Activated naive CD8-positive, alpha-beta T cell treated with anti-CD3 and anti-CD28 coated beads for 36 hours (primary cell): ENCODE measurements at places on chromosomes 2 and 18. TPM values are rescaled to one million over a fixed set of nuclear protein-coding genes. Genes with fewer than 3 reads are reported as not detected.

GRCh38 chr2:46943881-46944798, 28.5 kb upstream of the MCFD2 start:
- peaks cover 38% of the 10 kb centered on the region for H3K36me3 ChIP-seq
- no peaks in the 10 kb centered on the region for H3K27me3 ChIP-seq
- H3K4me1 ChIP-seq: peaks cover 56% of the 10 kb centered on the region
- peak; percentile 76 for DNase-seq
- peak overlapping the region; percentile 100 for H3K4me3 ChIP-seq

DNA sequence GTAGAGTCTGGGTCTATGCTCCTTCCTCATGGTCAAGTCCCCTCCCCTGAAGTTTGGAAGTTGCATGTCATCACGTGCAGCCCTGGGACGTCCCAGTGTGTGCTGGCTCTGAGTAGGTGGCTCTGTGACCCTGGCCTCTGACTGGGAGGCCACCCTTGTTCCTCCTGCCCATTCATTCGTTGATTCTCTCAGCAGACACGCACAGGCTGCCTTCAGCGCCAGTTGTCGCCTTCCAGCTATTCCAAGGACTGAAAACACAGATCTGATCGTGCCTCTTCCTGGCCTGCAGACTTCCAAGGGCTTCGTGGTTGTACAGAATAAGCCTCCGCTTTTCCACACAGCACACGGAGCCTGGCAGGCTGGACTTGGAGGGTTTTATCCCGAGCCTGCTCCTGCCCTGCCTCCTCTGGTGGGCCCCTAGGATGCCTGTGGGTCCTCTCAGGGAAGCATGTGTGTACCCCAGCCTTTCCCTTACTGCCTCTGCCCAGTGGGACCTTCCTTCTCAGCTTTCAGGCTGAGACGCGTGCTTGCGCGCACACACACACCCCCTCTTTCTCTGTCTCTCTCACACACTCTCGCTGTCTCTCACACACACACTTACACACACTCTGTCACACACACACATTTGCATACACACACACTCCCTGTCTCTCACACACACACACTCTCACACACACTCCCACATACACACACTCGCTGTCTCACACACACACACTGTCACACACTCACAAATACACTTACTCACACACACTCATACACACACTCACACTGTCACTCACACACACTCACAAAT, 17.7 kb downstream of the SH3BP4 start:
- H3K4me3 ChIP-seq: no peak overlapping the region
- H3K4me1 ChIP-seq: no peaks in the 10 kb centered on the region
- H3K36me3 ChIP-seq: no peaks in the 10 kb centered on the region
- no peak overlapping the region for H3K27ac ChIP-seq

- no peaks in the 10 kb centered on the region for H3K36me3 ChIP-seq
- no peak overlapping the region for H3K27ac ChIP-seq
- H3K27me3 ChIP-seq: peaks cover 3% of the 10 kb centered on the region
- H3K4me3 ChIP-seq: no peak overlapping the region
Observed at GRCh38 chr2:112006076-112006410, 49.0 kb upstream of the TMEM87B start.

DNA sequence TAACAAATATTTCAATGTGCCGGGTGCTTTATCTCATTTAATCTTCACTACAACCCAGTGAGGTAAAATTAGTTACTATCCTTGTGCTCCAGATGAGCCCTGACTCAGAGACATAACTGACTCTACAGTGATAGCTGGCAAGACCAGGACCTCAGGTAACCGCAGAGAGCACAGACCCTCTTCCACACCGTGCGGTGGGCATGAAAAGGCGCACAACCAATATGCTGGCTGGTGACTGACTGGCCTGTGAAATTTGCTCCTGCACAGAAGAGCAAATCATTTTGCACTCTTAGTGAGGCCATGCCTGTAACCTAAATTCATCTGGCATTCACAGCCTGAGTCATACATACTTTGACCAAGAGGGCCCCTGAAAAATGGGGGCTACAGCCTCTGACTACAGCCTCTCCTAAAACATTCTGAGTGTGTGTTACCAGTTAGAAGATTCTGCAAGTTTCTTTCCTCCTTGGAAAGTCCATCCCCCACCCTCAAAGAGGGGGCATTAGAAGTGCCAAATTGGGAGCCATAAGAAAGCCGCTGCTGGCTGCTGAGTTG, 22.4 kb upstream of the MSGN1 start:
- H3K27ac ChIP-seq: no peak overlapping the region
- H3K4me3 ChIP-seq: no peak overlapping the region
- H3K36me3 ChIP-seq: no peaks in the 10 kb centered on the region

DNA sequence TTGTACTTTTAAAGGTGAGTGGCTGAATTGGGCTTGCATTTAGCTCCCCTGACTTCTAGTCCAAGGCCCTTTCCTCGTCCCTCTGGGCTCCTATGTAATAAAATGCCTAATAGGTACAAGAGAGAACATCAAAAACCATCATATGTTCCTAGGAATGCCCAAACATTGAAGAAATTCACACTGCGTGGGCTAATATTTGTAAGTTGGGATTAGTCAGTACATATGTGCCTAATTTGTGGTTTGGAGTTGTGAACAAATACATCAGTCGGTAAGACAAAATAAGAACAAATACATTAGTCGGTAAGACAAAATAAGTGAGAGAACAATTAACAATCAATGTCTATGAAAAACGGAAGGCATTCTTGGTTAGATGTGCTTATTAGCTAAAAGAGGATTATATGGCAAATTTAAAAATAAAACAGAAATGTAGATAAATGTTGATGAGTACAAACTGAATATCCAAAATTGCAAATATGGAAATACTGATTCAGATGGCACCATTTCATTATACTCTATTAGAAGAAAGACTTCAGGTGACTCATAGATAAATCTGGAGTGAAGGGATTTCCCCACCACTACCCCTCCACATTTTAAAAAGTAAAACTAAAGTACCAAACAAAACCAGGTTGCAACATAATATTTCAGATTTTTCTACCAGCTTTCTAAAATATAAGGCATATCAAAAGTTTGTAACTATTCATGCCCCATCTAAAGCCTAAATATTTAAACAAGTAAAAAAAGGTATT, 325.4 kb downstream of the ZEB2 start:
- peak overlapping the region; percentile 1 for H3K4me3 ChIP-seq
- H3K27me3 ChIP-seq: no peaks in the 10 kb centered on the region
- peak overlapping the region; percentile 77 for H3K27ac ChIP-seq
- H3K4me1 ChIP-seq: peaks cover 51% of the 10 kb centered on the region
- DNase-seq: no peak
- peaks cover 23% of the 10 kb centered on the region for H3K36me3 ChIP-seq

DNA sequence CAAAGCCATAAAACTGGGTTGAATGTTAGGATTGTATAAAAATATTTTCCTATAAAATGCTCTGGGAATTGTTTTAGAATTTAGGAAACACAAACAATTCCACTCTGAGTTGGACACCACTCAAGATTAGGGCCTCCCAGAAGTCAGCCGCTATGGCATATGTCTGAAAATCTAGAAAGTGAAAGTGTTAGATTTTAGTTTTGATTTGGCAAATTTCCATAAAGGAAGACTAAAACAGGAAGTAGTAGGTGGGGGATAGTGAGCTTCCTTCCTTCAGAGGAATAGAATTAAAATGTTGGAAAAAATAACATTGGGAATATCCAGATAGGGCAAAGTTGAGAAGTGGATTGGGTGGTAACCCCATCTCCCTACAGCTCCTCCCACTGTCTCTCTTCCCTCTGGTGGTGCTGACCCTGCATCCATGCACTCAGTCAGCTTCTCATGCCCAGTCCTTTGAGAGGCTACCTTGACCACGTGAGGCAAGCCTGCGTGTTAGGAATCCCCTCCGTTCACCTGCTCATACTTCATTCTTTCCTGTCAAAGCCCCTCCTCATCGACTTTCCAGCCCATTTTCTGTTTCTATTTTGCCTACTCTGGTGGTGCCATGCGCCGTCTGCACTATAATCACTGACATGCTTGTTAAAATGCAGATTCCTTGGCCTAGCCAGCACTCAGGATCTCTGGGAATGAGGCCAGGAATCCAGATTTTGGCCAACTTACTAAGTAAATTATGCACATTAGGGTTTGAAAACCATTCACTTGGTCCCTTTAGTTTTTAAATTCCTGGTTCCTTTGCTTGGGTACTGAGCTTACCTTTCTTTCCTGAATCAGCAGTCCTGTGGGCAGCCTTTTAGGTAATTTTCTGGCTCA, 83.5 kb downstream of the POLE4 start:
- H3K27me3 ChIP-seq: no peaks in the 10 kb centered on the region
- H3K27ac ChIP-seq: no peak overlapping the region
- no peak for DNase-seq
- no peaks in the 10 kb centered on the region for H3K4me1 ChIP-seq
- H3K36me3 ChIP-seq: no peaks in the 10 kb centered on the region

- H3K27me3 ChIP-seq: peaks cover 57% of the 10 kb centered on the region
- H3K36me3 ChIP-seq: no peaks in the 10 kb centered on the region
- no peaks in the 10 kb centered on the region for H3K4me1 ChIP-seq
- no peak overlapping the region for H3K27ac ChIP-seq
Observed at GRCh38 chr18:916562-916961, 11.9 kb downstream of the ADCYAP1 start.

DNA sequence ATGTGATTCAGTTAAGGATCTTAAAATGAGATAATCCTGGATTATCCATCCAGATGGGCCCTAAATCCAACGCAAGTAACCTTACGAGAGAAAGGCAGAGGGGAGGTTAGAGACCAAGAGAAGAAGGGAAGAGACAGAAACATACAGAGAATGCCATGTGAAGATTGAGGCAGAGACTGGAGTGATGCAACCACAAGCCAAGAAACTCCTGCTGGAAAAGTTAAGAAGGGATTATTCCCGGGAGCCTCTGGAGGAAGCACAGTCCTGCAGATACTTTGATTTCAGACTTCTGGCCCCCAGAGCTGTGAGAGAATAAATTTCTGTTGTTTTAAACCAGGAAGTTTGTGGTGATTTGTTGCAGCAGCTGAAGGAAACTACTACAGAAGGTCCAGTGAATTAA, 992.7 kb downstream of the BCL11A start:
- no peak overlapping the region for H3K27ac ChIP-seq
- no peak for DNase-seq
- H3K4me3 ChIP-seq: no peak overlapping the region
- H3K27me3 ChIP-seq: no peaks in the 10 kb centered on the region

DNA sequence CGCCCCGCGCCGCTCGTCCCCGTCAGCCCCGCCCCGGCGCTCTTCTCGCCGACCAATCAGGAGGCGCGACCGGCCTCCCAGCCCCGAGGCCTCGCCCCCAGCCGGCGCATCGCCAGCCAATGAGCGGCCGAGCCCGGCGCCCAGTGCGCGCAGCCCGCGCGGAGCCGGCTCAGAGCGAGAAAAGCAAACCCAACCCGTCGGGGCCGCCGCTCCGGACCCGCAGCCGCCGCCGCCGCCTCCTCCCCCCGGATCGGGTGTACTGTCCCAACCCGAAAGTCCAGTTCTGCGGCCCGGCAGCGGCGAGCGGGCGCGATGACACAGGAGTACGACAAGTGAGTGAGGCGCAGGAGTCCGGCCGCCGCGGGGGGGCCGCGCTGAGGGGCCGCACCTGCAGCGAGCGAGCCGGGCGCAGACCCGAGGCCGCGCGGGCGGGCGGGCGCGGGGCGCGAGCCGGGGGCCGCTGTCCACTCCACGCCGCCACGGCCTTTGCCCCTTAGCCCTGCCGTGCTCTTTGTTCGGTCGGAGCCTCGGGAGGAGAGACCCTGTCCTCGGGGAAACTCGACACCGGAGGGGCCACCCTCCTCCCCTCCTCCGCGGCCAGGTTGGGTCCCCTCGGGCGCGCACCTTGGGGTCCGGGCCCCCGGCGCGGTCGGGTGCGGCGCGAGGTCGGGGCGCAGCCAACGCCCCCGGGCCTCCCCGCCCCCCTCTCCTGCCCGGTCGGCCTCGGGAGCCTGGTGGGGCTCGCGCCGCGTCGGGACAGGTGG, at the start of gene GRHL1:
GRHL1 (plus strand) TSS at position 172 of the 764 bp plus-strand sequence; CDS start at position 313, 141 bp downstream.
- H3K4me3 ChIP-seq: peak within 1 kb of the TSS; percentile 80
- DNase-seq: peak; percentile 94
- H3K27ac ChIP-seq: no peak within 1 kb of the TSS
- H3K27me3 ChIP-seq: peaks cover 43% of the 10 kb centered on the region

- no peaks in the 10 kb centered on the region for H3K4me1 ChIP-seq
- H3K27me3 ChIP-seq: no peaks in the 10 kb centered on the region
- no peaks in the 10 kb centered on the region for H3K36me3 ChIP-seq
Observed at GRCh38 chr2:129118296-129118695, 799.6 kb upstream of the HS6ST1 start.

- no peak overlapping the region for H3K27ac ChIP-seq
- DNase-seq: no peak
- H3K4me1 ChIP-seq: peaks cover 9% of the 10 kb centered on the region
- no peak overlapping the region for H3K4me3 ChIP-seq
- peaks cover 23% of the 10 kb centered on the region for H3K27me3 ChIP-seq
Observed at GRCh38 chr2:69309351-69310110, 77.5 kb downstream of the GFPT1 start.

DNA sequence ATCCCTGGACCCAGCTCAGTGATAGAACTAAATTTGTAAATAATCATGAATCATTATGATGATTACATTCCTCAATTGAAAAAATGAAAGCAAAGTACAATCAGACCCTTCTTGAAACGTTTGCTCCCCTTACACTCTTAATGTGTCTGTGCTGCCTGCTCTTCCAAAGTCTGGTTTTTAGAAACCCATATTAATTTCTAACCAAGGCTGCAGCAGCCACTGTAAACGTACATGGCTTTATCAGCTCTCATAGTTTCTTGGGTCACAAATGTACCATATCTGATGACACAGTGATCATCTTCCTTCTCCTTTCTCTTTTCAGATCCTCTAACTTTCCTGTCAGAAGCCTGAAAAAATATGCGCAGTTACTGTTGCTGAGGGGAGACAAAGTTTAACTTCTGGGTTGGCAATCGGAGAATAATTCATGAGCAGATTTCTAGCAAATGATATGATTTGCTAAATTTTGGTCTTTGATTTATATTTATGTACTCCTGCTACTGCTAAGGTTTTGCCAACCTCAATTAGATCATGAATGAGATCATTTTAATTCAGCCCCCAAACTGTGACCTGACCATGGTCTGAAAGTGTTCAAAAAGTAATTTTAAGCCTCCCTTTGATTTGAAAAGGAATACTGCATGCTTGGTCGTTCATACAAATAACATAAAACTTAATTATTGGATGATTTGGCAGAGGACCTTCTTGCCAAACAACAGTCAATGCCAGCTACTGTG, 12.3 kb downstream of the ZEB2 start:
- H3K4me1 ChIP-seq: peaks cover 29% of the 10 kb centered on the region
- H3K36me3 ChIP-seq: no peaks in the 10 kb centered on the region

- peak; percentile 88 for DNase-seq
- peak overlapping the region; percentile 90 for H3K27ac ChIP-seq
- peak overlapping the region; percentile 77 for H3K4me3 ChIP-seq
- H3K27me3 ChIP-seq: no peaks in the 10 kb centered on the region
- no peaks in the 10 kb centered on the region for H3K36me3 ChIP-seq
Observed at GRCh38 chr2:237673130-237674001, 46.0 kb downstream of the LRRFIP1 start.

- no peak overlapping the region for H3K27ac ChIP-seq
- no peaks in the 10 kb centered on the region for H3K27me3 ChIP-seq
- no peaks in the 10 kb centered on the region for H3K36me3 ChIP-seq
Observed at GRCh38 chr2:101983486-101983885, 8.3 kb upstream of the IL1R2 start.

The C2orf80 gene
- not detected for total RNA-seq

The LRRTM1 gene
- total RNA-seq: not detected

The ATP6V1C2 gene
- not detected for total RNA-seq

The VWC2L gene
- not detected for total RNA-seq

The CFC1 gene
- total RNA-seq: not detected

The UNC80 gene
- not detected for total RNA-seq

The RGPD5 gene
- 22.2 TPM for total RNA-seq

The PAX3 gene
- total RNA-seq: not detected

The PJVK gene
- total RNA-seq: 3.4 TPM

The B3GNT7 gene
- 0.25 TPM for total RNA-seq

The FSHR gene
- not detected for total RNA-seq
